Left cardiac atrium (tissue), 4 donors: ENCODE measurements at places on chromosomes 13 and 19. TPM values are rescaled to one million over a fixed set of nuclear protein-coding genes. Genes with fewer than 3 reads are reported as not detected.
A peak's percentile ranks its signal among the peaks of the same experiment; 100 is the strongest.

GRCh38 chr19:37669450-37669914 is 14.2 kb upstream of the ZFP30 start:
- DNase-seq = no peak

DNA sequence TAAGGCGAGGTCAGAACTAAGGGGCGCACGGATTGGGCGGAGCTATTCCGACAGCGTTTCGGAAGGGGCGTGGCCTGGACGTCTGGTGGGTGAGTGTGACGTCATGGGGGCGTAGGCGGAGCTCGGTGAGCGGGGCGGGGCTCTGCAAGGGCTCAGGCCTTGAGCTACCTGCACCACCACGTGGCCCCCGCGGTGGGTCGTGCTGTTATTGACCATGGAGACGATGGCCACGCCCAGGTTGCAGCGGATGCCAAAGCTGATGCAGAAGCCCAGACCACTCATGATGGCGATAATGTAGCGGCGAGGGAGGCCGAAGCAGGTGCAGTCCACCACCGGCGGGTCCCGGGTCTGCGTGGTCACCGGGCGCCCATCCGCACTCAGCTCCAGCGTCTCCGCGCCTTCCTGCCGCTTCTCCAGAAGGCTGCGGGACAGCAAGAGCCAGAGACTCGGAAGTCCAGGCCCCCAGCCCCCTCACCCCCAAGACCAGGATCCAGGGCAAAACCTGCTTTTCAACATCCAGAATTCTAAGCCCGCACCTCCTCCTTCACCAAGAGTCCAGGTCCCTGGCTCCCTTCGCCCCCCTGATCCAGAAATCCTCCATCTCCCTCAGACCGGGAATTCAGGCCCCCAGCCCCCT is 4.8 kb downstream of the SLC17A7 start:
- DNase-seq = no peak

The FFAR2 gene
- 0.47 TPM for total RNA-seq

DNA sequence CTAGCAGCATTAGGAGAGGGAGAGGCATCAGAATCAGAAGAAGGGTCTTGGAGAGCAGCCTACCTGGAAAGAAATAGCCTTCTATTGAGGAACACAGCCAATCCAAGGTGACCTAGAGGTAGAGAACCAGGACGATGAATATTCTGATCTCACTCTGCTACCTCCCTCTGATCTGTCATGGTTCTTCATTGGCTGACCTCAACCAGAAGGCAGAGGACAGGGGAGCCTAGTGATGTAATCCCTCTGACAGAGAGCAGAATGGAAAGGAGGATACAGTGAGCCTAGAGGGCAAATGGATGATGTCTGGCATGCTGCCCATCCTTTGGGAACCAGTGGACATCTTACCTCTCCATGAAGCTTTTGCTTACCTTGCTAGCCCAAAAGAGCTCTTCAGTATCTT is 3.6 kb downstream of the ZNF507 start:
- DNase-seq = no peak

The LENG9 gene
- total RNA-seq = 3.3 TPM

GRCh38 chr13:56864451-56864850 is 276.3 kb upstream of the PRR20A start:
- no peak for DNase-seq

DNA sequence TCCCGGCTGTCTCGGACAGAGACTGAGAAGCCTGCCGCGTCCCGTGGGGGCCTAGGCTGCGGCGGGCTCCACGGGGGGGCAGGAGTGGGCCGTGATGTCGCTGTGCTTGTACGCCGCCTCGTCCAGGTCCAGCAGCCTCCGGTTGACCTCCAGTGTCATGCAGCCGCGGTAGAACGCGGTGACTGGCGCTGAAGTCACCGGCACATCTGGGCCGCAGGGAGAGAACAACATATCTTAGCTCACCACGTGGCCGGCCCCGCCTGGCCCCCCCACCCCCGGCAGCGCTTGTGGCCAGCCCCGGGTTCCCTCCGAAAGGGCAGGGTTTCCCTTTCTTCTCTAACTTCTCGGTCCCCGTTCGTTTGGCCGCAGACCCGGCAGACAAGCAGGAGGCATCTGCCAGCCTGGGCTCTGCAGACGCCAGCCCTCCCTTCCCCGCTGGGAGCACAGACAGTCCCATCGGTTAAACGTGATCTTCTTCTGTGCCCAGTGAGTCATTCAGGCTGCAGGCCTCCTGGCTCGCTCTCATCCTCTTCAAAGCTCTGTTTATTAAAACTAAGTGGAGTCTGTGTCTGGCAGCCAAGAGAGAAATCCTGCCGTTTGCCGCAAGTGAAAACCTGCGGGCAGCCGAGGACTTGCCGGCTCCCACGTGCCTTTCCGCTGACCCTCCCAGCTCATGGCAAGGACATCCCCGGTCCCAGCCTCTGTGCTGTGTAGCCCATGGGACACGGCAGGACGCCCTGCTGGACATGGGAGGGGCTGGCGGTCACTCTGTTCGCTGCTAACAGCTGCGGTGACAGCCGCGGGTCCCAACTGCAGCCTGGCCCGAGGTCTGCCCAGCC is 42.8 kb downstream of the GAS6 start:
- DNase-seq = peak; percentile 73

The MEF2B gene
- 0.55 TPM for total RNA-seq

The PSG11 gene
- total RNA-seq = not detected

- peak; percentile 91 for DNase-seq
Measured at GRCh38 chr13:52195401-52195837, 36.0 kb upstream of the NEK3 start.
